Left renal cortex interstitium (tissue), 4 donors: ENCODE measurements at places on chromosomes 7 and 10.

- DNase-seq, result no peak
These were observed 105.7 kb upstream of the INHBA start for GRCh38 chr7:41808541-41808940.

GRCh38 chr7:29319719-29320521, 125.3 kb downstream of the CHN2 start:
- no peak for DNase-seq

DNA sequence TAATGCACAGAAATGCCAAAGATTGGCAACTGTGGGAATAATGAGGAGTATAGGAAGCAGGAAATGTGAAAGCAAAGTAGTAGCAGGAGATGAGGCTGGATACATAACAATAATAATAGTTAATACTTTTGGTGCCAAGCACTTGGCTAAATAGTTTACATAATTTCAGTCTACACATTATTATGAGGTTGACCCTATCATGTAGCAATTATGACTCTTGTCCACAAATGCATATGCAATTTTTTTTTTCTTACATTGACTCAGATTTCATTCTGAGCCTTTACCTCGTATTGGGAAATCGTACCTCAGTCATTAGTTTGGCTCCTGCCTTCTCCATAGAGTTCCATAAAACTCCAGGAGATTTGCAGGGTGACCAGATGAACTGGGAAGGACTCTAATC, 219.9 kb downstream of the SUGCT start:
- no peak for DNase-seq

DNA sequence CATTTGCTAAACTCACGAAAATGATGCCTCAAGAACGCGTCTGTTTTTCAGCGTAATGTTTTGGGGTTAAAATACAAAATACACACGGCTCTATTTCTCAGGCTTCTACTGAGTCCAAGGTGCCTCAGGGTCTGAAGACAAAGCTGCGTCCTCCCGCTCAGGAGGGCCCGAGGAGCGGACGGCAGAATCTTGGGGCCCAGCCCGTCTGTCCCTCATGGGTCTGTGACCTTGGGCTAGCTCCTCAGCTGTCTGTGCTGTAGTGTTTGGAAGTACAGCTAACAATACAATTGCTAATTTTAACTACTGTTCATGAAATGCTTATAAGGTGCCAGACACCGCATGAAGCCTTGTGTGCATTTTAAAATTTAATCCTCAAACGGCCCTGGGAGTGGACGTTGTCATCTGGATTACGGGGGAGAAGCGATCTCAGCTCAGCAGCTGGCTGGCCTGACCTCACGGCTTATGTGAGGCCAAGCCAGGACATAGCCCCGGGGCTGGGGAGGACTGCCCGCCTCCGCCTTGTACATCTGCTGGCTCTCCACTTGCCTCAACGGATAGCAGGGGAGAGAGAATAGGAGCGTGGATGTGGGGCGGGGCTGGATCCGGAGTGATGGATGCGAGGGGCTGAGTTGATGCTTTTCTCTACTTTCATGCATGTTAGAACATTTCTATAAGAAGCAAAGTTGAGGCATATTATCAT, 357.4 kb downstream of the GLRX3 start:
- no peak for DNase-seq
